Osteocyte (in vitro differentiated cells): ENCODE measurements at places on chromosomes 4 and X.

GRCh38 chrX:72644946-72645345 is 69.2 kb downstream of the PHKA1 start:
- no peak for DNase-seq

DNA sequence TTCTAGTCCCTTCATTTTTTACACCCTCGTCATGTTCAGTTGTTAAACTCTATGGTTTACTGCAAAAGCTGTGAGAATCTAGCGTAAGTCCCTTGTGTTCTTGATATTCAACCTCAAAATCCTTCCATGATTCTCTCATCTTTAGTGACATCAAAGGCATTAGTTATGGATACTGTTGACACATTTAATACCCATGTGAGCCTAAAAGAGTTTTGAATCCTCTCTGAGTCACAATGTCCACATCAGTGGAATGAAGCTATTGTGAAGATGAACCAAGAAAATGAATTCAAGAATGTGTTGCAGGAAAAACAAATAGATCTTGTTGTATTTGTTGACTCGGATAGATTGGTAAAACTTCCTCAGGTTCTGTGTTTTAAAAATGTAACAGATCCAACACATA is 394.7 kb upstream of the ATOH1 start:
- DNase-seq = no peak

- no peak for DNase-seq
Observed at GRCh38 chrX:11196476-11196875, 85.3 kb downstream of the HCCS start.

DNA sequence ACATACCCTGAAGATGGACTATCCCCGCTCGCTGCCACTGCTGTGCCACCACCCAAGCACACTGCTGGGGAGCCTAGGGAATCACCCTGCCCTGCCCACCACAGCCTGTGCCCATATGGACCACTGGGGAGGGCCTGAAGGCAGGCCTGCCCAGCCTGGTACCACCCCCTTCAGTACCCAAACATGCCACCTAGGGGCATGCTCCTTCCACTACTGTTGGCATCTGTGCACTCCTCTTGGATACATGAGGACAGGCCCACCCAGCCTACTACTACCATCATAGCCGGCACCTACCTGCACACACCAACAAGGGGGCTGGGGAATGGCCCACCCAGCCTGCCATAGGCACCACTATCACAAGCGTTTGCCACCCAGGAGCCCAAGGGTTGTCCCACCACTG is 30.1 kb upstream of the PRDX4 start:
- no peak for DNase-seq

DNA sequence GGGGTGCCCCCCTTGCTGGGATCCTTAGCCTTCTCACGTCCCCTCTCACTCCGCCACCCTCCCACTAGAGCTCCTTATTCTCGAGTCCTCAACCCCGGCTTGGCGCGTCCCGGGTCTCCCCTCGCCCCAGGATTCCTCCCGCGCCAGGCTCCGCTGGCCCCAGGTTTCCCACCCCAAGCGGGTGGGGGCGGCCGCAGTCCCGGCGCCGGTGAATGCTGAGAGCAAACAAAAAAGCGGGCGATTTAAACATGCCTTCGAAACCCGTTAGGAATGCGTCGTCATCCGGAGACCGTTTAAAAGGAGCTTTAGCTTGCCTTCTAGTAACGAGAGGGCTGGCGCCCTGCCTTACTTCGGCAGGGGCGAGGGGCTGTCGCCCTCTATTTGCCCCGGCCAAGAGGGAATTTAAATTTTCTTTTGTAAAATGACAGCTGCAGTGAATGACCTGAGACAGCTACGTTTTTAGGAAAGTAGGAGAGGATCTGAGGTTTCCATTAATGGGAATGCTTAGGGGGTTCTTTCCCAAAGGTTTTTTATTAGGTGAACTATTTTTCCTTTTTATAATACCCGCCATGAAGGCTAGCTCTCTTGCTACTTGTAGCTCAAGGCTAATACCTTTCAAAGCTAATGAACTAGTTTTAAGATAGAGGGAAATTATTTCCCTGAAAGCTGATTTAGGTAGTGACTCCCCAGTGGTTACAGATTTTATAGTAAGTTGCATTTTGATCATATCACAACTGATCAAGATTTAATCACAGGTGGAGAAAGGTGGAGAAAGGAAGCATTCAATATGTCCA is 3.1 kb downstream of the JADE1 start:
- DNase-seq = no peak

DNA sequence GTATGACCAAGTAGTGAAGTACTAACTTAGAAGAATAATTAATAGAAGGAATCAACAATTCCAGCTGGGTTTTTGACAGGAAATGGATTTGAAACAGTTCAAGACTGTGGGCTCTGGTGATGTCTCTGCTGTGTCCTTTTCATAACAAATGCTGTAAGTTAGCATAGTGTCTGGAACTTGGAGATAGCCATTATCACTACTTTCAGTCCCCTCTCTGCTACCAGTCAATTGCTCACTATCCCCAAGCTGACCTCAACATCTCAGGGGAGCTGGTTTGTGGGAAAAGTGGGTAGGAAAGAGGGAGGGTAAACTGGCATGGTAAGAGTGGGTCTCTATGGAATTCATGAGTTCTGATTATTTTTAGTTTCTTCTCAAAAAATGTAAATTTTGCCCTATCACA is 231.4 kb upstream of the MID1 start:
- DNase-seq = no peak

GRCh38 chr4:663046-663437 is 11.0 kb downstream of the ATP5ME start:
- no peak for DNase-seq

DNA sequence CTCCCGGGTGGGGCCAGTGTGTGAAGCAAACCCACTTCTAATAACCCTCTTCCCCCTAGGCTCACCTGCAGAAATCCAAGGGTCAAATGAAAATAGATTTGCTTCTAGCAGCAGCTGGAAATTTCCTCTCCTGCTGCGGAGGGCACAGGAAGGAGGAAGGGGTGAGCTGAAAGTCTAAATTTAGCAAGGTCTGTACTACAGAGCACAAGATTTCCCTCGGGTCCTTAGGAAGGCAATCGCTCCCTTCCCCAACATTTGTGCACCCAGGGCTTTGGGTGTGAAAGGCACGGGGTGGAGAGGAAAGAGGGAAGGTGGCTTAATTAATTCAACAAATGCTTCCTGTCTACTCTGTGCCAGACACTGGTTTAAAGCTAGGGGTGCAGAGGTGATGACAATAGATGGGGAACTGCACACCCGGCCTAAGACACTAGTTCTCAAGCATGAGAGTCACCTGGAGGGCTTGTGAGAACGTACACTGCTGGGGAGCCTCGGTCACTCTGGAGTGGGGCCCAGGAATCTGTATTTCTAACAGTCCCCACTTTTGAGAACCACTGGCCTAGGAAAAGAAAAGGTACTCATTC is 204.4 kb downstream of the NSUN7 start:
- DNase-seq = no peak

DNA sequence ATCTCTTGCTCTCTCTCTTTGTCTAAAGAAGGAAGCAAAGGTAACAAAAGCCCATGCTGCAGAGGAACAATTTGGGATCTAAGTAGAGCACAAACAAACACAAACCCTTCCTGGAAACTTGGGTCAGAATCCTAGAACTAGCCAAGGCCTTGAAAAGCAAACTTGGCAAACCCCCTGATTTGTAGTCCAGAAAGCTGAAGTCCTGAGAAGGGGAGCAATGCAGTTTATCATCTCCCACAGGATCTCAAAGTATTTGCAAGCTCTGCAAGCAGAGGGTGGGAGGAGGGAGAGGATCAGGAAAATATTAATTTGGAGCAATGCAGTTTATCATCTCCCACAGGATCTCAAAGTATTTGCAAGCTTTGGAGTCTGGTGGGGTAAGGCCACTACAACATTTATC is 379.5 kb upstream of the FGF13 start:
- no peak for DNase-seq

- no peak for DNase-seq
Observed at GRCh38 chr4:174084542-174084941, 198.9 kb downstream of the FBXO8 start.

GRCh38 chr4:162163892-162164759 is at the start of gene FSTL5:
Gene FSTL5 (minus strand): TSS chr4:162164000. CDS start chr4:162111396, 52,604 bp downstream.
- DNase-seq = no peak

DNA sequence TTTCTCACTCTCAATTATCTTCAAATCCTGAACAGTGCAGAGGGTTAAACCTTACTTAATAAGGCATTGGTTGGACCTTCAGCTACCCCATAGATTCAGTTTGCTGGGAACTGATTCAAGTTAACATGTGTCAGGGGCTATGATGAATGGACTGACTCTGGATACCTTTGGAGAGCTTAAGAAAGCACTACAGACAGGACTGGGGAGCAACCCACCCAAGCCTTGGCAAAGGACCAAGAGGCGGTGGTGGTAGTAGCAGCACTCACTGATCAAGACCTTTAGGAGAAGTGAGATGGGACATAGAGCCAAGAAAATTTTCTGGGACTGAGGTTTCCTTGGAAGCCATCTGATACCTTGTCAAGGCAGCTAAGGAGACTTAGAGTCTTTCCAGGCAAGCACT is 43.0 kb upstream of the TAPT1 start:
- DNase-seq = no peak

- no peak for DNase-seq
Observed at GRCh38 chr4:87704001-87704400, 53.9 kb downstream of the DMP1 start.

DNA sequence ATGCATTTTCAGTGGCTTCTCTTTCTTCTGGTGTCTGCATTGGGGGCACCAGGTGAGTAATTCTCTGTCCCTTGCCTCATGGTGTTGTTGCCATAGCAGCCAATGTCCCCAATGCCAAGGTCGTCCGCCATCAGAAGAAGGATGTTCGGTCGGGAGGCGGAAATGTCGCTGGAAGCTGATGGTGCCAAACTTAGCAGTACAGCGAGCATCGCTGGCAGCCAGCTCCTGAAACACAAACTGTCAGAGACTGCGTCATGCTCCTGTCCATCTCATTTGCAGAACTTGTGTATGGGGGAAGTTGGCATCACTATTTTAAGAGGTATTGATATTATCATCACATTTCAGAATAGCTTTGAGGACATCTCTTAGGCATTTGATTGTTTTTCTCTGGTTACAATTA is 29.1 kb upstream of the ARSD start:
- DNase-seq = no peak

DNA sequence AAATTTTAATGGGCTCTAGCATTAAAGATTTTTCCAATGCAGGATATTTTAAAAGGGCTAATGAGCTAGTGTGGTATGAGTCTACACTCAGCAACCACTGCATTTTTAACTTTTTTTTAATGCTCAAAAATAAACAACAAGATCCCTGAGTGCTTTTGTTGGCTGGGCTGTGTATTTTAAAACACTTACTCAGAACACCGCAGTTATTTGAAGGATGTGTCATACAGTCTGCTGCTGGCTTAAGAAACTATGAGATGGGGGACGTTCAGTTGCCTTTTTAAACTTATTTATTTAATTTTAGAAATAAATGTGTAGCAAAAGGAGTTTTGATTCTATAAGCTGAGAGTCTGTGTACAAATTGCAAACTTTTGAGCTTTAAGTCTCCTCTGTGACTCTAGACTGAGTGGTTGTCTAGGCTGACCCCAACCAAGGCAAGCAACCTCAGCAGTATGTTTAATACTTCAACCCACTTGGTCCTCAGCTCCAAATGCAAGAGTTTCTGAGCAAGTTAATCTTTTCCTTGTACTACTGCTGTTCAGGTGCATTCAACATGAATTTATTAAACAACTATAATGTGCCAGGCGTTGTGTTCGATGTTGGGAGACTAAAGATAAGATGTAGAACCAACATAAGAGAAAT is 278.6 kb upstream of the DIPK2B start:
- no peak for DNase-seq

GRCh38 chr4:174332741-174333493 is 49.2 kb downstream of the CEP44 start:
- no peak for DNase-seq

DNA sequence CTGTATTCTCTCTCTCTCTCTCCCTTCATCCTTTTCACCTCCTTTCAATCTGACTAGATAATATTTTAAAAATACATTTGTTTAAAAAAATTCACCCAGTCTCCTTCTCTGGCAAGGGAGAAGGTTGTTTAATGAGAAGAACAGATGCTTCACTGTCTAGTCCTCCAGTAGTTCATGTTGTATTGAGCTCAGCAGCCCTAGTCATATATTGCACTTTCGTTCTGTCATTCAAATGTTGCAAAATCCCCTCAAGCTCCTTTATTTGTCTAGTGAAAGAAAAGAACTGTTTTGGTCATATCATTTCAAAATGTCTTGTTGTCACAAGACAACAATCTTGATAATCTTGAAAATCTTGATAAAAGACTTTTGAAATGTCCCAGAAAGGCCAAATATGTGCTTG is 248.0 kb downstream of the GALNTL6 start:
- no peak for DNase-seq

DNA sequence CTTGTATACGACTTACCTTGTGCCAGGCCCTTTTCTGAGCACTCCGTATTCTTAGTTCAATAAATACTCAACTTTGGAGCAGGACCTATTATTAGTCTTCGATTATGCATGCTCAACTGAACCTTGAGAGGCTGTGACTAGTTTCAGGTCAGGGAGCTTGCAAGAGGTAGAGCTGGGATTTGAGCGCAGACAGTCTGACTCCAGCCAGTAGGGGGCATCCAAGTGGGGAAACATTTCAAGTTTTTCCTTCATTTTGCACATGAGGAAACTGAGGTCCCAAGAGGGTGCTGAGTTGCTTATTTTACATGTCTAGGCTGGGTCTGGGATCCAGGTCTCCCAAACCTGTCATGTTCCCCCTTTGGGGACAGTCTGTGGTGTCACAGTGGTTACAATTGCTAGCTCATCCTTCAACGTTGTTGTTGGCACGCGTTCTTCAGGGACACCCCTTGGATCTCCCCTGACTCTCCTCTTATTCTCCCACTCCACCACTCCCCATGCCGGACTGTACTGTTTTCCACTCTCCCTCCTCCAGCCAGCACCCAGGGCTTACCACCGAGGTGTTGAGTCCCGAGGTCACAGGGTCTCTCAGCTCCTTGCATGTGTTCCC is 6.7 kb upstream of the PRICKLE3 start:
- DNase-seq = no peak

DNA sequence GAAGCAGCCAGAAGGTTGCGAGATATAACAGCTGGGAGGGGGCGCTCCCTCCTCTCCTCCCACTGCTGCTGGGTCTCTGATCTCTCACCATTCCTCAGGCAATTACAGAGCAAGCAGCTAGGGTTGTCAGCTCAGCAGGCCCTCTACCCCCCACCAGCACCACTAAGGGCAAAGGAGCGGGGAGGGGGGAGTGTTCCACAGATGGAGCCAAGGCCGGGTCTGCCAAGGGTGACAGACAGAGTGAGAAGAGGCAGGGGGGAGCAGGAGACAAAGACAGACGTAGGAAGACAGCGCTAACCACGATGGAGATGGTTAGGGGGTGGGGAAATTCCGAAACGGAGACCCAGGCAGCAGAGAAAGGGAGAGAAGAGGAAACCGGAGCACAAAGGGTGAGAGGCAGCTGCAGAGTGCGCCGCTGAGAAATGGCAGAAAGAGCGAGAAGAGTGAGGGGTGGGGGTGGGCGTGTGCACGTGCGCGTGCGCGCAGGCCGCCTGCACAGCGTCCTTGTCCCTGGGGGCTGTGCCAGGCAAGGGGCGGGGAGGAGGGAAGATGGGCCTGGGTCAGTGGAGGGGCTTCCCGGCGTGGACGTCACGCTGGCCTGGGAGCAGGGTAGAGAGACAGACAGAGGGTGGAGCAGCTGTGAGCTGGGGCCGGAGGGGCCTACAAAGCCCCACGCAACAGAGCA is 6.9 kb downstream of the L1CAM start:
- DNase-seq = no peak

- DNase-seq = no peak
Observed at GRCh38 chr4:11496351-11496829, 67.7 kb upstream of the HS3ST1 start.

- no peak for DNase-seq
Observed at GRCh38 chr4:125681240-125681639, 366.5 kb downstream of the FAT4 start.
